Tongue (tissue), 3 donors: ENCODE measurements at places on chromosomes 4 and X. TPM values are rescaled to one million over a fixed set of nuclear protein-coding genes. Genes with fewer than 3 reads are reported as not detected.

The TCEAL1 gene
- 44.8 TPM for total RNA-seq

The SLC25A53 gene
- 13.2 TPM for total RNA-seq

The FTSJ1 gene
- 22.8 TPM for total RNA-seq

The GLRB gene
- total RNA-seq: 2.8 TPM

The ITIH6 gene
- 0.51 TPM for total RNA-seq

DNA sequence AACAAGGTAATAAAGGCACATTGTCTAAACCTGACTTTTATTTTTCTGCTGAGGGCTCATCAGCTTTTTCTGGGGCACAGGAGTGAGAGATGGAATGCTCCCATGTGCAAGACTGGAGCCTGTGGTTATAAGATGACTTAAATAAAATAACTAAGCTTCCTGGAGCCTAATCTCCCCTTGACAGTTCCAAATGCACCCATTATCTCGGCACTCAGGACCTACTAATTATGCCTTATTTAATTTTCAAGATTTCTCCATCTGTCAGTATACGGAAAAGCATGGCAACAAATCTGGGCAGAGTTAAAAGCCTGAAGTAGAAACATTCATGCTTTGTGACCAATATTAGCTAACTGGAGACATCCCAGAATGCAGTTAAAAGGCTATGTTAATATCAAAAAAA is 416.7 kb upstream of the TEX13C start:
- DNase-seq: no peak

- DNase-seq: no peak
Observed at GRCh38 chrX:123994730-123995129, 33.2 kb downstream of the STAG2 start.

- DNase-seq: peak; percentile 17
Observed at GRCh38 chr4:157804986-157805385, 367.8 kb downstream of the GASK1B start.

GRCh38 chr4:89837385-89837992 is 528 bp upstream of the SNCA start:
- peak; percentile 44 for DNase-seq

DNA sequence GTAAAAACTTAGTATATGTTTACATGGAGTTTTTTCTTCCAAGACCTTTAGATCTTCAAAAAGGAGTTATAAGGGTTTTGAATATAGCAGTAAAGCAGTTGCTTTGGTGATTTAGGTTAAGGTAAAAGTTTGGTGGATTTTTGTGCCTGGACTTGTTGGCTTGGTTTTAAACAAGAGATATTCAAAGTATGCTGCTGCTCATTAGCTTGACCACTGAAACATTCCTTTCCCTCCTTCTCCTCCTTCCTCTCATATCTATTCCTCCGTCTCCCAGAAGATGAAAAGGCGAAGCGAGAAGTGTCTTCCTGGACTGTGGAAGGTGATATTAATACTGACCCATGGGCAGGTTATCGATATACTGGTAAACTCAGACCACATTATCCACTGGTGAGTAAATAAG is 38.4 kb downstream of the METAP1 start:
- DNase-seq: no peak

- DNase-seq: no peak
Observed at GRCh38 chr4:36772154-36772516, 472.4 kb upstream of the NWD2 start.

GRCh38 chrX:19852014-19853005 is 35.1 kb downstream of the SH3KBP1 start:
- DNase-seq: peak; percentile 27

- DNase-seq: no peak
Observed at GRCh38 chr4:147844781-147845180, 112.9 kb downstream of the ARHGAP10 start.
